ENCODE measurements at places on chromosomes 2 and 18. TPM values are rescaled to one million over a fixed set of nuclear protein-coding genes. Genes with fewer than 3 reads are reported as not detected.

POMC gene
- not detected for total RNA-seq

GRCh38 chr18:58572181-58572580 lies 56.7 kb downstream of the ALPK2 start:
- no peaks in the 10 kb centered on the region for H3K27me3 ChIP-seq
- H3K27ac ChIP-seq, result no peak overlapping the region
- H3K4me1 ChIP-seq, result peaks cover 18% of the 10 kb centered on the region
- H3K4me3 ChIP-seq, result no peak overlapping the region

DNA sequence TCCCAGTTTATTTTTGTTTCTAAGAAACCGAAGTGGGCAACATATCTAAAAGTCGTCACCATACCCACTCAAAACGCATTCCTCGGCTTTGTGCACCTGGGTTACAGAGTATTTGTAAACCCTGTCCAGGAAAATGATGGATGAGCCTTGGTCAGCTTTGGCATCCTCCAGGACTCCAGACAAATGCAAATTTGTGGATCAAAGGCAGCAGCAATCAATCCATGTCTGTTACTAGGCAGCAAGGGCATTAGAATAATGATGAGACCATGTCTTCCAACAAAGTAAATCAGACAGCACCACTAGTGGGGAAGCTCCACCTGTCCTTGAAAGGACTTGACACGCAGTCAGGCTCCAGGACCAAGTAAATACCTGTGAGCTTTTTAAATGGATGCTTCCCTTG lies 672.6 kb upstream of the GYPC start:
- H3K27ac ChIP-seq, result no peak overlapping the region
- no peaks in the 10 kb centered on the region for H3K36me3 ChIP-seq
- H3K4me1 ChIP-seq, result no peaks in the 10 kb centered on the region
- H3K4me3 ChIP-seq, result no peak overlapping the region
- DNase-seq, result no peak

DNA sequence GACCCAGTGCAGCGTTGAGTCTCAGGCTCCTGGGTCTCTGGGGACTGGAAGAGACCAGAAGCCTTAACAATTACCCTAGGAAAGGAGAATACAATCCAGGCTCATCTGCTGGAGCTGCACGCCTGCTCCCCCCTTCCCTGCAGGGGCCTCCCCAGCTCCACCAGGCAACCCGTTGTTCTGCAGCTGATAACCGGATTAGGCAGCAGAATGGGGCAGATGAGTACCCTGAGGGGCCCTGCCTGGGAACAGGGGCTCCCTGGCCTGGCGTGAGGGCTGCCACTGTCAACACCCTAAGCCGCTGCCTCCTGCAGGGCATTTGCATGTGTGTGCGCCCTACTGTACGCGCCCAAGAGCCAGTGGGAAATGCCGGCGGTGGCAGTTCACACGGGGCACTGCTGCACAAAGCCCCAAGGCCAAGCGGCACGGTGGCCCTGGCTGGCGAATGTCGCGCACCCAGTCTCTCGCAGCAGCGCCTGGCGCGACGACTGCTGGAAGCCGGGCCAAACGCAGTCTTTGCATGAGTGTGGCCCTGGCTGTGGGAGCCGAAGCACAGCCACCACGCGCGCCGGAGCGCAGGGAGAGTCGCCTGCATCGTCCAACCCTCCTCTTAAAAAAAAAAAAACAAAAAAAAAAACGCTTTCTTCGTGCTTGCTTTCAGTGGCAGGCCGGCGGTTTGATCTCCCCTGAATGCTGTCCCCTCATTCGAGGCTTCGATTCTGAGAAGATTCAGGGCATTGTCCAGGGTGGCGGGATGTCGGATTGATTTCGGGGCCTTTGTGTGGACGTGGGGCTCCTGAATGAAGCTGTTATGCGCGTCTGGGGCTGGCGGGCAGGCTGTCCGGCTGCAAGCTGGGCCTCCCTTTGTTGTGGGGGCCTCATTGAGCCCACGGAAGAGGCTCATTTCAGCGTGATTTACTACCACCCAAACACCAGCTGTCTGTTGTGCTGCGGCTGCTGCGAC lies 63.8 kb downstream of the SETBP1 start:
- H3K27me3 ChIP-seq, result no peaks in the 10 kb centered on the region
- H3K36me3 ChIP-seq, result no peaks in the 10 kb centered on the region
- H3K27ac ChIP-seq, result no peak overlapping the region
- peaks cover 22% of the 10 kb centered on the region for H3K4me1 ChIP-seq
- no peak overlapping the region for H3K4me3 ChIP-seq

DNA sequence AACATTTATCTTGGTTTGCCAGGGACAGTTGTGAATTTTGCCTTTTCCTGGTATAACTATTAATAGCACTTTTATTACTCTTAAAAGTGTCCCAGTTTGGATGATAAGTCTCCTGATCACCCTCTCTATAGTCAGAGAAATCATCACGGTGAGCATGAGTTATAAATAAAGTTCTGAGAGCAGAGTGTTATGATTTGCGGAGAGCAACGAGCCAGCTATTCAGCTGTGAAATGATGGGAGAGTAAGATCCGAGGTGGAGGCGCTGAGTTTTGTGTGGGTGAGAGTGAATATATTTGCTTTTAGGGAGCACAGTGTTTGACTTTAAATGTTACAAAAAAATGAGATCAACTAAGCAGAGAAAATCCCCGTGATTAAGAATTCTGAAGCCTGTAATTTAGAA lies 179.6 kb downstream of the DSC3 start:
- no peak for DNase-seq
- no peak overlapping the region for H3K27ac ChIP-seq
- H3K4me1 ChIP-seq, result no peaks in the 10 kb centered on the region
- H3K36me3 ChIP-seq, result no peaks in the 10 kb centered on the region
- H3K27me3 ChIP-seq, result peaks cover 52% of the 10 kb centered on the region

FIGN gene
- 9.0 TPM for total RNA-seq

GRCh38 chr2:3601561-3602271 lies 6.8 kb downstream of the COLEC11 start:
- H3K36me3 ChIP-seq, result no peaks in the 10 kb centered on the region
- DNase-seq, result no peak
- H3K27me3 ChIP-seq, result peaks cover 11% of the 10 kb centered on the region
- H3K4me3 ChIP-seq, result no peak overlapping the region
- no peak overlapping the region for H3K27ac ChIP-seq
- H3K4me1 ChIP-seq, result no peaks in the 10 kb centered on the region

- peaks cover 24% of the 10 kb centered on the region for H3K36me3 ChIP-seq
- DNase-seq, result no peak
- H3K4me1 ChIP-seq, result peaks cover 9% of the 10 kb centered on the region
- H3K27ac ChIP-seq, result no peak overlapping the region
- H3K4me3 ChIP-seq, result no peak overlapping the region
Observed at GRCh38 chr2:29209551-29209950, 94.3 kb downstream of the CLIP4 start.

GRCh38 chr2:40243581-40244187 lies 208.2 kb downstream of the SLC8A1 start:
- H3K36me3 ChIP-seq, result no peaks in the 10 kb centered on the region
- peaks cover 6% of the 10 kb centered on the region for H3K4me1 ChIP-seq
- no peaks in the 10 kb centered on the region for H3K27me3 ChIP-seq
- no peak overlapping the region for H3K4me3 ChIP-seq
- peak; percentile 0 for DNase-seq
- H3K27ac ChIP-seq, result no peak overlapping the region

DNA sequence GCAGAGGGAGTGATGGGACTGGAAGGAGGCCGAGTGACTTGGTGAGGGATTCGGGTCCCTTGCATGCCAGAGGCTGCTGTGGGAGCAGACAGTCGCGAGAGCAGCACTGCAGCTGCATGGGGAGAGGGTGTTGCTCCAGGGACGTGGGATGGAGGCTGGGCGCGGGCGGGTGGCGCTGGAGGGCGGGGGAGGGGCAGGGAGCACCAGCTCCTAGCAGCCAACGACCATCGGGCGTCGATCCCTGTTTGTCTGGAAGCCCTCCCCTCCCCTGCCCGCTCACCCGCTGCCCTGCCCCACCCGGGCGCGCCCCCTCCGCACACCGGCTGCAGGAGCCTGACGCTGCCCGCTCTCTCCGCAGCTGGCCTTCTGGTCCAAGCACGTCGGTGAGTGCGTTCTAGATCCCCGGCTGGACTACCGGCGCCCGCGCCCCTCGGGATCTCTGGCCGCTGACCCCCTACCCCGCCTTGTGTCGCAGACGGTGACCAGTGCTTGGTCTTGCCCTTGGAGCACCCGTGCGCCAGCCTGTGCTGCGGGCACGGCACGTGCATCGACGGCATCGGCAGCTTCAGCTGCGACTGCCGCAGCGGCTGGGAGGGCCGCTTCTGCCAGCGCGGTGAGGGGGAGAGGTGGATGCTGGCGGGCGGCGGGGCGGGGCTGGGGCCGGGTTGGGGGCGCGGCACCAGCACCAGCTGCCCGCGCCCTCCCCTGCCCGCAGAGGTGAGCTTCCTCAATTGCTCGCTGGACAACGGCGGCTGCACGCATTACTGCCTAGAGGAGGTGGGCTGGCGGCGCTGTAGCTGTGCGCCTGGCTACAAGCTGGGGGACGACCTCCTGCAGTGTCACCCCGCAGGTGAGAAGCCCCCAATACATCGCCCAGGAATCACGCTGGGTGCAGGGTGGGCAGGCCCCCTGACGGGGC lies 4.6 kb downstream of the PROC start:
- H3K27ac ChIP-seq, result no peak overlapping the region
- no peaks in the 10 kb centered on the region for H3K36me3 ChIP-seq
- peaks cover 25% of the 10 kb centered on the region for H3K27me3 ChIP-seq
- no peak for DNase-seq
- peaks cover 6% of the 10 kb centered on the region for H3K4me1 ChIP-seq
- H3K4me3 ChIP-seq, result peak overlapping the region; percentile 38

CD8B2 gene
- total RNA-seq, result not detected

- no peaks in the 10 kb centered on the region for H3K36me3 ChIP-seq
- H3K4me3 ChIP-seq, result no peak overlapping the region
- no peak overlapping the region for H3K27ac ChIP-seq
- no peak for DNase-seq
Observed at GRCh38 chr2:17800693-17801458, 15.4 kb upstream of the MSGN1 start.

MRPL44 gene
- total RNA-seq, result 31.2 TPM

ASB18 gene
- total RNA-seq, result not detected

GRCh38 chr2:101520246-101520645 lies 45.3 kb upstream of the RFX8 start:
- no peaks in the 10 kb centered on the region for H3K27me3 ChIP-seq
- no peaks in the 10 kb centered on the region for H3K36me3 ChIP-seq
- H3K4me1 ChIP-seq, result peaks cover 25% of the 10 kb centered on the region
- peak; percentile 68 for DNase-seq
- no peak overlapping the region for H3K4me3 ChIP-seq
- H3K27ac ChIP-seq, result peak overlapping the region; percentile 27

DNA sequence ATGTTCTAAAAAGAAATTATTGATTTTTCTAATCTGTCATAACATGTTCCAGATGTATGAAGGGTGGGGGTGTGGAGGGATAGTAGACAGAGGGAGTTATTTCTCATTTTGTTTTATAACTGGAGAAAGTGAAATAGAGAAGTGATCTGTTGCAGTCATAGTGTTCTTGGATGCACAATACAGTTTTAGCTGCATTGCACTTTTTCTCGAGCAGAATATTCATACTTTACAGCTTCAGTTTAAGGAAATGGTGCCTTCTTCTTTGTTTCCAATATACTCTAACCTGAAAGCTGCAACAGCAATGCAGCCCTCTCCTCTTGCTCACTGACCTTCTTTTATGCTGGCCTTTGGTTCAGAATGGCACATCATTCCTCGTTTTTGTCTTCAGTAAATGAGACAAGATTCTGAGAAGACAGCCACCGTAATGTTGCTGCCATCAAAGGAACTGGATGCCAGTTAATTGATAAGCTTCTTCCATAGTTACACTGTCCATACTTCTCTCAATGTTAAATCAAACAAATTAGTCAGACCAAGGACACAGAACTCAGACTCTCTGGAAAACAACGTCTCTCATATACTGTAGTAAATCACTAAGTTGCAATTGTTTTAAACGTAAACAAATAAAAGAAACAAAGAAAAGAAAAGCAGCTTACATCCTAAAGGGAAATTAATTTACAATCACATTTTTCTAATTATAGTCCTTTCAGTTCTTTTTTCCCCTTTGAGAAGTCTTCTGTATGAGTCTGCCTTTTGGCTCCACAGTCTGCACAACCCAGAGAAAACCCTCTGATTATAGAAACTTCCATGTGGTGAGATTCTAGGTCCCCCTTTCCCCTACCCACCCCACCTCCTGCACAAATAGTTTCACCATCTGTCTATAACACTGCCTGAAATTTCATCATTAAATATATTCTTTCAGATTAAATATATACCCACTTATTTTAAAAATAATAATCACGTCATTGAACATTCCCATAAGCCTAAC lies 97.4 kb upstream of the UGP2 start:
- H3K27me3 ChIP-seq, result no peaks in the 10 kb centered on the region
- no peaks in the 10 kb centered on the region for H3K36me3 ChIP-seq
- no peak overlapping the region for H3K4me3 ChIP-seq

DNA sequence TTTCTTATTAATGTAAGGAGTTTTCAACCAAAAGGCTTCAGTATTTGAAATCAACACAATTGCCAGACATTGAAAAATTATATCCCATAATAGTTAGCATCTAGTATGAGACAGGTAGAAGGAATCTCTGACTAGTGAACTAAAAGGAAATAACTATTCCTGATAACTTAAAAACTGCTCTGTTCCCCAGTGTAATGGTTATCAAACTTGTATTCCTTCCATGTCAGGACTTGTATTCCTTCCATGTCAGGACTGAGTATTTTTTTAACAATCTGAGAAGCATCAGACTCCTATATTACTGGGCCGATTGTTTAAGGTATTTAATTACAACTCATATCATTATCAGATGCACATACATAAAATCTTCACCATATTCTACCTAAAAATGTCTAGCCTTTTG lies 238.5 kb downstream of the HNMT start:
- peaks cover 4% of the 10 kb centered on the region for H3K36me3 ChIP-seq
- no peak overlapping the region for H3K27ac ChIP-seq
- H3K27me3 ChIP-seq, result no peaks in the 10 kb centered on the region
- no peak overlapping the region for H3K4me3 ChIP-seq
- no peak for DNase-seq

- DNase-seq, result no peak
- H3K27ac ChIP-seq, result no peak overlapping the region
- no peaks in the 10 kb centered on the region for H3K36me3 ChIP-seq
Observed at GRCh38 chr18:78720456-78721237, 259.0 kb upstream of the SALL3 start.

GRCh38 chr2:150325656-150326314 lies 161.7 kb downstream of the RND3 start:
- DNase-seq, result no peak
- no peak overlapping the region for H3K27ac ChIP-seq
- H3K27me3 ChIP-seq, result no peaks in the 10 kb centered on the region
- H3K4me1 ChIP-seq, result peaks cover under 1% of the 10 kb centered on the region
- no peak overlapping the region for H3K4me3 ChIP-seq

DNA sequence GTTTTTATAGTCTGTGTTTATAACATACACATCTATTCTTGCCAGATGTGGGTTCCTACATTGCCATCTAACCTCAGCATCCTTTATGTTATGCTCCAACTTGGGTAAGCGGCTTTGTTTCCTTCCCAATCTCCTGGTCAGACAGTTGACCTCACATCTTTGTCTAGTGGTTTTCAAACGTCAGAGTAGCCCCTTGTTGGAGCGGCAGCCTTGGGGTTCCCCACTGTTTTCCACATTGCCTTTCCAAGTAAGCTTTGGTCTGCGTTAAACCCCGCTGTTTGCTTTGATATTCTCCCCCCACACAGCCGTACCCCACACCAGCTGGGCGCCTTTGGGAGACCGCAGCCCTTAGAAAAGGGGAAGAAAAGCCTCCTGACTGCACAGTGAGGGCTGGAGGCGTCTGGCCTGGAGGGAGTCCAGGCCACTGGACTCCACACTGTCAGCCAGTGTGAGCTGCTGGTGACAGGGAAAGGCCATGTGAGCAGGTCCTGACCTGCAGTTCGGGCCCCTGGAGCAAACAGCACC lies 83.3 kb downstream of the MALT1 start:
- H3K27ac ChIP-seq, result no peak overlapping the region
- H3K27me3 ChIP-seq, result no peaks in the 10 kb centered on the region
- H3K4me1 ChIP-seq, result no peaks in the 10 kb centered on the region
- no peak overlapping the region for H3K4me3 ChIP-seq
- H3K36me3 ChIP-seq, result peaks cover 15% of the 10 kb centered on the region
